NCI-H526 (cell line): ENCODE measurements at places on chromosomes 2 and 18.
A peak's percentile ranks its signal among the peaks of the same experiment; 100 is the strongest.

- no peak for DNase-seq
Observed at GRCh38 chr18:33372442-33372841, 68.1 kb downstream of the CCDC178 start.

DNA sequence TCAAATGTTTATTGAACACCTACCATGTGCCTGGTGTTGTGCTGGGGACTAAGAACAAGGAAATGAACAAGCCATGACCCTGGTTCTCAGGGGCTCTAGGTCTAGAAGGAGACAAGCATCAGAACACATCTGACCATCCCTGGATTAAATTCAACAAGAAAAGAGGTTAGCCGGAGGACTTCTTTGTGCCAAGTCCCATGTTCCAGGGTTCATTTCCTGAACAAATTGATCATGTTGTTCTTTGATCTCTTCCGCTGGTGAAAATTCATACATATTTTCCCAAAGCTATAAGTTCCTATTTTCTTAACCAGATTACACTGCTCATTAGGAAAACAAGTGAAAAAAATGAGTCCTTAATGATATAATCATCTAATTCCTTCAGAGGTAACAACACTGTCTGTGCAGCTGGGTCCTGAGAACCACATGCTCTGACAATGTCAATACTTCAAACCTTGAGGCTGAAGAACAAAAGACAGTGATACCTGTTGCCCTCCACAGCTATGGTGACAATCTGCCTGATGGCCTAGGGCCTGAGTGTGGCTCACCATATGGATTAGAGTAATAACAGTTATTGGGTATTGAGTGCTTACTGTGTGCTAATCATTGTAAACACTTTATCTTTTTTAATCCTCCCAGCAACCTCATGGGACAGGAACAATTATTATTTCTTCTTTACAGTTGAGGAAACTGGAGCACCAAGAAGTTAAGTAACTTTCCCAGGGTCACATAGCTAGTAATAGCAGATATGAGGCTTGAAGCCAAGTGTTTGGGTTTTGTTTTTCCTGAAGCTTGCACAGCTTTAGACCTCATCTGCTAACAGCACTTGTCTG lies 24.6 kb upstream of the INO80C start:
- no peak for DNase-seq

GRCh38 chr18:2168022-2168421 lies 403.3 kb downstream of the METTL4 start:
- DNase-seq: no peak

- no peak for DNase-seq
Observed at GRCh38 chr2:9745153-9745899, 97.9 kb upstream of the TAF1B start.

DNA sequence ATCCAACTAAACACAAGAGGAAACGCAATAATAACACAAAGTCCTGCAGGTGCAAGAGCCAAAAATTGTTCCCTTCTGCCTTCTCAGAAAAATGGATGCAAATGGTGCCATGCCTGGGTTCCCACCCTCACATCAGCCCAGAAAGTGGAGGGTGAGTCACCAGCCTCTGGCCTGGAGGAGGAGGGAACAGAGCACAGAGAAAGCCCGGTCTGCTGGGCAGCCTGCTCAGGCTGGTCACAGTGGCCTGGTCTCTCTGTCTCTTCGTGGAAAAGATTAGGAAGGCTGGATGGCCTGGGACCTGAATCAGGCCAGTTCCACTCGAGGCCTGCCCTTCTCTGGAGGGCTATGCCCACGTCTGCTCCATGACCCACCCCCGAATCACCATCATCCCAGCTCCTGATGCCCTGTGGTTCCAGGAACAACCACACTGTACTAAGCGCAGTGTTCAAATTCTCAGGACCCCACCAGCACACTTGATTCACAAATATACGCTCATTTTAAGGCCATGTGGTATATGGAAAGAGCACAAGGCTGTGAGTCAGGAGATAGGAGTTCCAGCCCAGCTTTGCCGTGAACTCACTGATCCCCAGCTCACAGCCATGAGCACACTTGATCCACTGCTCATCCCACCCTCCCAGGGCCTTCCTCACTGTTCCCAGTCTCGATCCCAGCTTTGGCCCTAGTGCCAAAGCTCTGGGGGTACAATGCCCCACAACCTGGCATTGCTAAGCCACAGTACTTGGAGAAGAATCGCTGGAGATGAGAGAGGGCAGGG lies 82.1 kb downstream of the ZBTB7C start:
- no peak for DNase-seq

- no peak for DNase-seq
Observed at GRCh38 chr2:199364153-199364552, 93.6 kb downstream of the SATB2 start.

- peak; percentile 94 for DNase-seq
Observed at GRCh38 chr2:172084395-172084644, 987 bp upstream of the DLX1 start.

DNA sequence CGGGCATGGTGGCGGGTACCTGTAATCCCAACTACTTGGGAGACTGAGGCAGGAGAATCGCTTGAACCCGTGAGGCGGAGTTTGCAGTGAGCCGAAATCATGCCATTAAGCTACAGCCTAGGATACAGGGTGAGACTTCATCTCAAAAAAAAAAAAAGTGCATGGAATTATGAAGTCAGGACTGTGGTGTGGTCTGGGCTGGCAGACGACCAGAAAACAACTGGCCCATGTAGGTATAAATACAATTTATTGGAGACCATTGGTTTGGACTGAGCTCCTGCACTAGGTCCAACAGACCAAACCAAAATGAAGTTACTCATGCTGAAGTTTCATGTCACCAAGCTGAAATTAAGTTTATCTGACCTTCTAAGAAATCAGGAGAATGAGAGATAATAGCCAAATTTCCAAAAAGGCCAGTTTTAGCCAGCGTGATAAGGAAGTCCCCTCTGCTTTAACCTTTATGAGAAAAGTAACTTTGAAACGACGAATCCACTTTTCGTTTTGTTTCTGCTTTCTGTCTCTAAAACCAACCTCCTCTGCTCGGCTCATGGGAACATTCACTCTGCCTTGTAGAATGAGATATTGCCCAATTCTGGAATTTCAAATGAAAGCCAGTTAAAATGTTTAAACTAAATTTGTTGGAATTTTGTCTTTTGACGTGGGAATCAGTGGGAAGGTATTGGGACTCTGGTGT lies 17.7 kb upstream of the RAB10 start:
- DNase-seq: no peak

DNA sequence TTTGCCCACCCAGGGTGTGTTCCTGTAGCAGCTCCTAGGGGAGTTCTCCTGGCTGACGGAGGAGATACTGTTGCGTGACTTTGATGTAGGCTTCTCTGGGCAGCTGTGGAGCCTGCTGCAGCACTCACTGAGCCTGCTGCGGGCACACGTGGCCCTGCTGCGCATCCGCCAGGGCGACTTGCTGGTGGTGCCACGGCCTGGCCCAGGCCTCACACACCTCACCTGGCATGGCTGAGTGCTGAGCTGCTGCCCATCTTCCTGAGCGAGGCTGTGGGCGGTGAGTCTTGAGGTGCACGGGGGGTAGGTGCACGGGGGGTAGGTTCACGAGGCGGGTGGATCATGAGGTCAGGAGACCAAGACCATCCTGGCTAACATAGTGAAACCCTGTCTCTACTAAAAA lies 191.7 kb downstream of the ANKRD36C start:
- no peak for DNase-seq

DNA sequence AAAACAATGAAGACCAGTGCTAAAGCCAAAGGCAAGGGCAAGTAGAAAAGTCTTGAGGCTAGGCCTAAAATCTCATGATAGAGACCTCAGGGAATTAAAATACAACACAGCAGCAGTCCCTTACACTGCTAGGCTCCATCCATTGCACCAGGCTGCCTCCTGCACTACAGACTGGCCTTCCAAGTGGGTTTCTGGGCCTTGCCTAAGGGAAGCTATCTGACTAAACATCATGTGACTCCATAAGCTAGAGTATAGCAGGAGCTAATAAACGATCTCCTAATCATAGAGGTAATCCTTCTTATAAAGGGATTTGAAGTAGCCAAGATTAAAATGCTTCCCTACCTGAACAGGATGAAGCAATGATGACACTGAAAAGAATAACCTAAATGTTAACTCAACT lies 77.6 kb upstream of the NFU1 start:
- no peak for DNase-seq

- DNase-seq: no peak
Observed at GRCh38 chr2:190327867-190328572, 8.4 kb upstream of the HIBCH start.

DNA sequence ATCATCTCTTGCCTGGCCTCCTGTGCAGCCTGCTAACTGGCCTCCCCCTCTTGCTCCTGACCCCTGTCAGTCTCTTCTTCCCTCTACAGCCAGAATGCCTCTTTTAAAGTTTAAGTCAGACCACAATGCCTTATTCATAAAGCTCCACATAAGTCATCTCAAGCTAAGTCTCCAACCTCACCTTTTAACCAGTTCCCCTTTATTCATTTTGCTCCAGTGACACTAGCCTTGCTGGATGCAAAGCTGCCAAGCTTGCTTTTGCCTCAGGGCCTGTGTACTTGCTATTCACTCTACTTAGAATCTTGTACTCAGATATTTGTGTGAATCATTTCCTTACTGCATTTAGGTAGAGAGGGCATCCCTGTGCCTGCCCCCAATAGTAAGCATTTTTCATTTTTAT lies 180.9 kb downstream of the PDE1A start:
- no peak for DNase-seq

DNA sequence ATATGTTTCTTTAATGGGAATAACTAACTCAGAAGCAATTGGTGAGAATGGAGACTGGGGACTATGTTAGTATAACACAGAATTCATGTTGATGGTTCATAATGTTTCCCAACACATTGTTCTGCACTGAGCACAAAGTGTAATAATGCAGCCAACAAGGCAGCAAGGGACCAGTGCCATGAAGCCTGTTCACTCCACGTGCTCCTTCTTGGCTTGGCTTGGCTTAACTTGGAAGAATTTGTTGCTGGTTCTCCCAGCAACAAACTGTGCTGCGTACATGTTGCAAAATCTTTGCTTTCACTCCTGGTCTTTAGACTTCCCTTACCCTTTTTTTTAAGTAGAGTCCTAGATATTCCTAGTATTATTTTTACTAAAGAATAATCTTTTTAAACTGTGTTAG lies 129.7 kb downstream of the MAP3K20 start:
- DNase-seq: no peak

DNA sequence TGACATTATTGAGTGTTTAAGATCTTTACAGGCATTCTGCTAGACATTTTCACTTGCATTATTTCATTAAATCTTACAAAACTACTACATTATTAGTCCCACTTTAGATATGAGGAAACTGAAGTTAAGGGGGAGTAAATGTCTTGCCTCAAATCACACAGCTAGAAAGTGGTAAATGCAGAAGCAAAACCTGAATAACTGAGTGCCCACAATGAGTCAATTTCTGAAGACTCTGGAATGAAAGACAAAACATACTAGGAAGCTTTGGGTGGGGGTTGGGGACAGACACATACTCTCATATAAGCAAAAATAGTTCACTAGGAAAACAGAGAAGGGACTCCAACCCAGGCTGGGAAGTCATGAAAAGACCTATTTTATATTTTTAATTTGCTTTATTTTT lies 214.4 kb upstream of the LRATD1 start:
- no peak for DNase-seq

DNA sequence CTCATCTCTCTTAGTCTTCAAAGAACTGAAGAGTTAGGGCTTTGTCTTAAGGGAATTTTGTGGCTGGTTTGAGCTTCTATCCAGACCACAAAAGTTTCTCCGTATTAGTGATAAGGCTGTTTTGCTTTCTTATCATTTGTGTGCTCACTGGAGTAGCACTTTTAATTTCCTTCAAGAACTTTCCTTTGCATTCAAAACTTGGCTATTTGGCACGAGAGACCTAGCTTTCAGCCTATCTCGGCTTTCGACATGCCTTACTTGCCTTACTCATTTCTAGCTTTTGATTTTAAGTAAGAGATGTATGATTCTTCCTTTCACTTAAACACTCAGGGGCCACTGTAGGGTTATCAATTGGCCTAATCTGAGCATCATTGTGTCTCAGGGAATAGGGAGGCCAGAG lies 29.9 kb downstream of the HDHD2 start:
- no peak for DNase-seq

- DNase-seq: no peak
Observed at GRCh38 chr2:186913870-186914269, 64.9 kb upstream of the ZSWIM2 start.

GRCh38 chr2:17646081-17646554 lies 105.6 kb downstream of the VSNL1 start:
- peak; percentile 63 for DNase-seq

- DNase-seq: no peak
Observed at GRCh38 chr18:72460210-72460680, 83.9 kb downstream of the CBLN2 start.

DNA sequence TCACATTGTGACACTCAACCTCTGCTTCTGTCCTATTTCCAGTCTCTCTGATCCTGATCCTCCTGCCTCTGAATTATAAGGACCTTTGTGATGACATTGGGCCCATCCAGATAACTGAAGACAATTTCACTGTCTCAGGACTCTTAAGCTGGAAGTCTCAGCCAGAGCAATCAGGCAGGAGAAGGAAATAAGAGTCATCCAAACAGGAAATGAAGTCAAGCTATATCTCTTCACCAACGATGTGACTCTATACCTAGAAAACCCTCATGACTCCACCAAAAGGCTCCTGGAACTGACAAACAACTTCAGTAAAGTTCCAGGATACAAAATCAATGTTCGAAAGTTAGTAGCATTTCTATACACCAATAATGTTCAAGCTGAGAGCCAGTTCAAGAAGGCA lies 29.3 kb upstream of the TWIST2 start:
- DNase-seq: no peak

DNA sequence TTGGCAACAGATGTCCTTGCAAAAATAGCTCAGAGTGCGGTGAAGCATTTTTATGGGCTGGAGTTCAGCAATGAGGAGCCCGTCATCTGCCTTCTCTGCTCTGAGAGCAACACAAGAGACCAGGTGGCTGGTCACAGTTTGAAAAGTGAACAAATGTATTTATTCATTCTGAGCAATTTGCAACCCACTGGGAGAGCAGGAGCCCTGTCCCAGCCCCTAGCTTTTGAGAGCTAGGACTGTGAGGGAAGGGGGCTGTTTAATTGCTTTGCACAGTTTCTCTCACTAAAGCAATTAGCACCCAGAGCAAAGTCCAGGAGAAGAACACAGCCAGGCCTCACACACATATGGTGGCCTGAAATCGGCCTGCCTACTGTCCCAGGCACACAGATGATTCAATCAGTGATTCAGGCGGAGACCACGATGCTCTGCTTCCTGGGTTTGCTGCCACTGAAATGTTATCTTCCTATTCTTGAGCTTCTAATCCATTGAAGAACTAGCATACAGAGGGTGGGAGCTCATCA lies 646.1 kb upstream of the ACVR2A start:
- no peak for DNase-seq

- no peak for DNase-seq
Observed at GRCh38 chr2:54845514-54845913, 122.1 kb downstream of the EML6 start.

GRCh38 chr2:231371430-231372054 lies 24.0 kb upstream of the B3GNT7 start:
- DNase-seq: no peak
